ENCODE measurements at places on chromosomes 5 and 9.

DNA sequence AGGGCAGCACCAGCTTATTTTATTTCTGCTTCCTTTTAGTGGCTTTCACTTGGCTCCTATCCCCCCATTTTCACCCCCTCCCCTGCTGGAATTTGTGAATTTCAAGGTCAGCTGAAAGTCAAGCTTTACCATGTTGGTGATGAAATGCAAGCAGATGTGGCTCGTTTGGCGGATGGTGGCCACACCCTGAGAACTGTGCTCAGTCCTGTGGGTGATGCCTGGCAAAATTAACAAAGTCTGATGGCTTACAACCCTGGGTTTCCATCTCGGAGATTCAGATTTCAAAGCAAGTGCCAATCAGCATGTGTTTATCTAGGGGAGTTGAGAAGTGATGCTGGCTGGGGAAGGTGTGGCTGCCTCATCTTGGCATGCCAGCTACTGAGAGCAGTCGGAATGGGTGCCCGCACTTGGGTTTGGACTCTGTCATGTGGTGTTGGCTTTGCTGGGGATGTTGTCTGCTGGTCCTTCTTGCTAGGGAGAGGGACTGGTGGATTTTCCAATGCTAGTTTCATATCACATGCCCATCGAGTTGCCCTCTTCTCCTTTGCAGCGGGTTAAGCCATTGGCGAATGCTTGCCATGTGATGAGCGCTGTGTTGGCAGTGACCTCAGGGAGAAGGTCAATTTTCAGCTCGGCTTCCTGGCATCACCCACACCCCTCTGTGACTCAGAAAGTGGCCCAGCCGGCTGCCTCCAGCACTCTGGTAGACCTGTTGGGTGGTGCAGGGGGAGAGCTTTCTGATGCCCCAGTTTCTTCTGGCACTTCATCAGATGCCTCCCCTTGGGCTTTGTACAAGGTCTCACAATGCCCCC lies 77.0 kb upstream of the PITX1 start:
- DNase-seq = no peak

GRCh38 chr9:95841377-95841776 lies 34.1 kb upstream of the ERCC6L2 start:
- no peak for DNase-seq

DNA sequence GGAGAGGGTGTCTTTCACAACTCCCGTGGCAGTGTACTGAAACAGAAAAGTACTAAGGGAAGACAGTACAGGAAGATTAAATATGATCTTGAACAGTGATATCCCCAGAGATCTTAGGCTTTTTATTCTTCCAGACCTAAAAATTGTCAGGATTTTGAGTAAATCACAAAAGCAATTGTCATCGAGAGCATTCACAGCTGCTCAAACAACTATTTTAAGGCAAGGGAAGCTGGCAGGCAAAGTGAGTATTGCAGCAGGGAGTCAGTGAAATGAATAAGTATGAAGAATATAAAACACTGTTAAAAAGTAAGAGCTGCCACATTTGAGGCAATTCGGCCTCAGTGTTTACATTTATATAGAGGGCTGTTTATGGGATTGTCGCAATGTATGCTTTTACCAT lies 479.0 kb downstream of the CAAP1 start:
- no peak for DNase-seq

DNA sequence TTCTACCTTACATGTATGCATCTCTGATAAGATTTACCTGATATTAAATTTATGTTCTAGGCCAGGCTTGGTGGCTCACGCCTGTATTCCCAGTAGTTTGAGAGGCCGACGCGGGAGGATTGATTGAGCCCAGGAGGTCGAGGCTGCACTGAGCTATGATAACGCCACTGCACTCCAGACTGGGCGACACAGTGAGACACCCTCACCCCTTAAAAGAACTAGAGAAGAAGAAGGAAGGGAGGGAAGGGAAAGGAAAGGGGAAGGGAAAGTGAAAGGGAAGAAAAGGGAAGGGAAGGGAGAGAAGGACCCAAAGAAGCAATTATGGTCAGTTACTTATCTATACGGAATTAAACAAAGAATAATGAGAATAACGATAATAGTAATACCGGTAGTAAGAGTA lies 1.2 kb upstream of the RFK start:
- no peak for DNase-seq

- DNase-seq = no peak
Measured at GRCh38 chr5:62581836-62582597, 3.4 kb downstream of the LRRC70 start.

DNA sequence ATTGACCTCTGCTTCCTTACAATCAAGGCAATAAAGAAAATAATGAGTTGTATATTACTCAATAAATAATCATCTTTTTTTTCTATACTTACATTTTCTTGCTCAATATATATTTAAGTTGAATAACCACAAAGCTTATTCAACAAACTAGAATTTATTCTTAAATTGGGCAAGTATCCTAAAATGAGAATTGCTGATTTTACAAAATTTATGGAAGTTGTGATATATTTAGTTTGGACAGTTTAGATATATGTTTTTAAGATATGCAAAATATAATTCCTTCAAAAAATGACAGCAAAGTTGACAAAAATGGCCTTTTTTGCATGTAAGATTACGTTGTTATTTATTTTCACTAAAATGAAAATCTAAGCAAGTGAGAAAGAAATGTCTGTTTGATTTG lies 305.7 kb upstream of the GRIN3A start:
- no peak for DNase-seq

DNA sequence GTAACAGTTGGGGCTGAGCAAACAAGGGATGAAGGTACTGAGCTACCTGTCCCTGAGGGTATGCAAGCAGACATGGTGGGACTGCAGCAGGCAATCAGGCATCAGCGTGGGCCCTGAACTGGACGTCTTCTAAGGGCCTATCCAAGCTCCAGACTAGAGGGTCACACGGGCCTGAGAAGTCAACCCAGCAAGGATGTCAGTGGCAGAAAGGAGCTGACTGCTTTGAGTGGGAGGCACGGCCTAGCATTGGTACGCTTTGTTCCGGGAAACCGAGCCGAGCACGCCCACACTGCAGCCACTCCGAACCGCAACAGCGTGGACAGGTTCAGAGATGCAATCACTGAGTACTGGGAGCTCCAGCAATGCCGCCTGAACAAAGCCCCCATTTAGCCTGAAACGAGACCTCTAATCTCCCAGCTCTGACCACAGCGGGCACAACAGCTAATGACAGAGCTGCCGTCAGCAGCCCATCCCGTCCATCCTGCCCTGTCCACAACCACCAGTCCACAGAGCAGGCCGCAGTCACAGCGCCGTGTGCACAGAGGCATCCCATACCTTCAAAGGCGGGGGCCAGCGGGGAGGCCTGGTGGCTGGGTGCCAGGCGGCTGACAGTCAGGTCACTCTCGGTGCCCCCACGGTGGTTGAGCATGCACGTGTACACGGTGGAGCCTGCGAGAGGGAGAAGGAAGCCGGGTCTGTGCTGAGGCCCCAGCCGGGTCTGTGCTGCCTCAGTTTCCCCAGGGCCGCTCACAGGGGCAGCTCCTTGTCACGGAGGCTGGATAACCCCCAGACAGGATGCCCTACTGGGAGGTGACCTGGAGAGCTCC lies 44.2 kb downstream of the SARDH start:
- DNase-seq = no peak

DNA sequence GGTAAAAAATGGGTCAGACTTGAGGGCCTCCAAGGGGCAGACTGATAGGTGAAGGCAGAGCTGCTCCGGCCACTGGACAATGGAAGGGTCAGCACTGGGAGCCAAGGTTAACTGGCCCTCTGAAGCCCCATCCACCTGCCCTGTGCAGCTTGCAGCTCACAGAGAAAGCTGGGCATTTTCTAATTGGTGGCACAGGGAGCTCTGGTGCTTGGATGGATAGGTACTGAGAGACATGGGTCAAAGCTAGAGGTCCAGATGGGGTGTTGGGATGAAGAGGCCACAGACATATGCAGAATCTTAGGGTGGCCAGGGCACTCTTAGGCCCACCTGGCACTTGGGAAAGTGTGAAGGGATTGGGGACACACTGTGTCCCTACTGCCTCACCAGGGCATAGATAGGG lies 29.5 kb upstream of the SARDH start:
- no peak for DNase-seq

- DNase-seq = no peak
Measured at GRCh38 chr5:24391816-24392215, 253.0 kb downstream of the CDH10 start.

DNA sequence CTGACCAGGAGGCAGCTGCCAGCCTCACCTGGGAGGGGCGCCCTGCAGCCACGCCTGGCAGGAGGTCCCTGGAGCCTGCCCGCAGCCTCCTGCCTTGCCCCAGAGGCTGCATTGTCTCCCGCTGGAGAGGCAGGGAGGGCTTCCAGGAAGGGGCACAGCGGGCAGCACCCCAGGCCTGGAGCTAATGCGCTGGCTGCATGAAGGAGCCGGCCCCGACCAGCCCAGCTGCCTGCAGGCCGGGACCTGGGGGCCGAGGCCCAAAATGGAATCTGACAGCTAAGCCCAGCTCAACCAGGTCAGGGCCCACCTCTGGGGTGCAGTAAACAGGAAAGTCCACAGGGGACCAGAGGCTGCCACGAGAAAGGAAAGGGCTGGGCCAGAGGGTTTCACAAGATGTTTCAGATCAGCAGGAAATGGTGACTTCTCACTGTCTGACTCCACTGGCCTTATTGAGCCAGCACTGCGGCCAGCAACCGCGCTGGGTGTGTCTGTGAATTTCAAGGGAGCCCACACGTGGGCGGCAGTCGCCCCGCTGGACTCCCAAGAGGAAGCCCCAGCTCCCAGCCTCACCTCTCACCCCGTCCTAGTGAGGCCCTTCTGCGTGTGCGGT lies 18.6 kb upstream of the NOTCH1 start:
- DNase-seq = no peak

DNA sequence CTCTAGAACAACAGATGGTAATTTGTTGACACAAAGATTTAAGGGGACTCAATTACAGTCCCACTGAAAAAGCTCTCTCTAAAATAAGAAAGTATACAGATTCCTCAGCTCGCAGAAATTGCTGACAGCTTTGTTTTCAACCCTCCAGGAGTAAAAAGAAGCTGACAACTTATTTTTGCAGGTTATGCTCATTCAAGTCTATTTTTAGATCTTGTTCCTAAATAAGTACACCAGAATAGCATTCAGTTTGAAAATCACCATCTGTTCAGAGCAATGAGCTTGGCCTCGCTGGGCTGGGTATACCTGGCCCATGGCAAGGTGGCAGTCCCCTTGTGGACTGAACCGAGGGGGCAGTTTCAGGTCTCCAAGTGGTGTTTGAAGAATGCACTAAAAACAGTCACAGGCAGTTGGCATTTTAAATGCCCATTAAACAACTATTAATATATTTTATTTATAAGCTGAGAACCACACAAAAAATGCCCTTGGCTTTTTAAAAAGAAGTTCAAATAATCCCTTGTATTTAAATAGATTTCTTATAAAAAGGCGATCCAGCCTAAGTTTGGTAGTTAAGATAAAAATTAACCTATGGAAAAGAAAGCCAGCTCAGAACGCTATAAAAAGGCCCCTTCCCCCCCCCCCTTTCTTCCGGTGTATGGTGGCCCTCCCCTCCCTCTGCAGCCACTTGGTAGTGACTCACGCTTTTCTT lies 169.2 kb downstream of the AUH start:
- DNase-seq = no peak

- no peak for DNase-seq
Measured at GRCh38 chr9:69937360-69937759, 106.3 kb upstream of the MAMDC2 start.

- no peak for DNase-seq
Measured at GRCh38 chr5:17448877-17449276, 49.2 kb upstream of the TAF11L2 start.

DNA sequence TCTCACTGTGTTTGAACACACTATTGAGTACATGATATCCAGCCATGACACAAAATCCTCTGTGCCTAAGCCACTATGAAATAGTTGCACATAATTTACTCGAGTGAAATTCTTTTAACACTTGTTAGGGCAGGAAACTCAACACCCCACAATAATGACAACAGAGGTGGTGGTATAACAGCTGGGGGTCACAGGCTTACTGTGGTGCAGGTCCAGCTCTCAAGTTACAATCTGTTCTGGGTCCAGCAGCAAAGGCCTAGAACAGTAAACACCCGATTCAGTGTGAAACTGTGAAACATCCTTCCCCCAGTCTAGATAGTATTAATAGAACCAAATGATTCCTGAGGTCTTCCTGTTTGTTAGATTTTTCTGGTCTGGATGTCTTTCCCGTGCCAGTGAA lies 102.9 kb upstream of the APC start:
- no peak for DNase-seq

DNA sequence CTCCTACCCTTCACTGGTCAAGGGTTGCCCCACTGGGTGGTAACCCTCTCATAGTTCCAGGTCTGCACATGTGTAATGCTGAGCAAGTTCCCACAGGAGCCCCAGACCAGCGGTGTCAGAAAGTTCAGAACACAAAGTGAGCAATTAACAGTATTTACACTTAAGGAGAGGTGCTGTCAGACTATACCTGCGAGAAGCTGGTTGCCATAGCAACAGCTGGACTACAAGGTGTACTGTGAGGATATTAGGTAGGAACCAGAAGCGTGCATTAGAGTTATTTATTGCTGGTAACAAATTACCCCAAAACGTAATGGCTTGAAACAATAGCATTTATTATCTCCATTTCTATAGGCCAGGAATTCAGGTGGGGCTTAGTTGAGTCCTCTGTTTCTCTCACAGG lies 317.0 kb upstream of the RPS23 start:
- no peak for DNase-seq

DNA sequence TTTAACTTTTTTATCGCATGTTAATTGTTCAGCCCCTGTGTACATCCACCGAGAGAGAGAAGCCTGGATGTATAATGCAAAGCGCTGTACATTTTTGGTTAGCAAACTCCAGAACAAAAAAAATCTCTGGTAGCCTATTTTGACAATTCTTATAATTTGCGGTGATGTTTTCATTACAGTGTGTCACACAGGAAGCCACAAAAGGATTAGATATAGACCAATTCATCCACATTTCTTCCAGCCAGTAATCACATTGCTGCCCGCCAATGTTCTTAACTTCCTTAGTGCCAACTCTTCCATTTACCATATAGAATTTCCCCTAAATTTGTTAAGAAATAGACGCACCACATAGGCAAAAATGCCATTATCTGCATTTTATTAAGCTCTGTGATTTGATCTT lies 435.6 kb downstream of the EFNA5 start:
- DNase-seq = no peak

GRCh38 chr5:43315682-43316081 lies 2.5 kb upstream of the HMGCS1 start:
- no peak for DNase-seq

GRCh38 chr9:96478829-96479371 lies 28.9 kb downstream of the HABP4 start:
- DNase-seq = no peak

DNA sequence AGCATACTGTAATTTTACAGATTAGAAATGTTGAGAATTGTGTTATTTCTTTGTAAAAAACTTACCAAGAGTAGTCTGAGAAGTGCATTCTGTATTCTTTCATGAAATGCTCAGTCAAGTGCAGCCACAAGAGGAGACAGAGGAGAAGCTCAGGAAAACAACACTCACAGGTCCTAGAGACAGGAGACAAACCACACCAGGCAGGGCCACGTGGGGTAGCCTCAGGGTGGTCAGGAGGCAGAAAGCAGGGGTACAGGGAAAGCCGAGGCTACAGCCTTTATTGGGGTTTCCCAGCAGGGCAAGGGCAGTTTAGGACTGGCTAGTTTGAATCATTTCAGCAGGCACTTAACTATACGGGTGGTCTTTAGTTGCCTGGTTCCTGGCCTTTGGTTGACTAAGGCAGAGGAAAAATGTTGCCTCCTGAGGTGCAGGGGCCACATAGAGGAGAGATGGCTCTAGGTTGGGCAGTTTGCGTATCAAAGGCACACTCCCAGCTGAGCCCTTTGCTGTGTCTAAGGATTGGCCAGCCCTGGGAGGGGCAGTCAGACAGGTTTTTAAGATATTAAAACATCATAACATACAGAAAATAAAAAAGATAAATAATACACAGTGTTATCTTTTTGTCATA lies 230.9 kb upstream of the ANKRD55 start:
- DNase-seq = no peak

GRCh38 chr9:98550206-98550820 lies 158.4 kb downstream of the GABBR2 start:
- no peak for DNase-seq

Measured in stimulated activated CD8-positive, alpha-beta memory T cell treated with anti-CD3 and anti-CD28 coated beads, Interleukin-4, amount 100 ng/mL, for 4 hours (primary cell).